Body of pancreas (tissue), 4 donors: ENCODE measurements at places on chromosomes 1 and 21. TPM values are rescaled to one million over a fixed set of nuclear protein-coding genes. Genes with fewer than 3 reads are reported as not detected.
A peak's percentile ranks its signal among the peaks of the same experiment; 100 is the strongest.

Gene OR2G6
- not detected for total RNA-seq

DNA sequence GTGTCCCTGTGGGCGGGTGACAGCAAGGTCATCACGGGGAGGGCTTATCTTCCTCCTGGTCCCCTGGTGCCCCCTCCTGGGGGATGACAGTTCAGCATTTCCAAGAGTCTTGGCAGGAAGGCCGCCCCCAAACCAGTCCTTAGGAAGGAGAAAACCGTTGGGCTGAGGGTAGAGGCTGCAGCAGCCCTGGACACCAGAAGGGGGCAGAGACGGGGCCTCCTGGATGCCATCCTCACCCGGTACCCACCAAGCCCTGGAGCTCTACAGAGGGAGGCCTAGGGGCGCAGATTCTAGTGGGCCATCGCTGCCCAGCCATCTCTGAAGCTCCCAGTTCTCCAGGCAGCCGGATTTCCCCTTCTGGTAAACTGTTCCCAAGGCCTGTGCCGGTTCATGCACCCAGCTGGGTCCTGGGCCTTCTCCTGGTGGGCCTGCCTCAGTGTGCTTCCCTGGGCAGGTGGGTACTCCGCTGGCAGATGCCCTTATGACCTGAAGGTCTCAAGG lies 14.8 kb upstream of the ZNF669 start:
- no peak for DNase-seq

DNA sequence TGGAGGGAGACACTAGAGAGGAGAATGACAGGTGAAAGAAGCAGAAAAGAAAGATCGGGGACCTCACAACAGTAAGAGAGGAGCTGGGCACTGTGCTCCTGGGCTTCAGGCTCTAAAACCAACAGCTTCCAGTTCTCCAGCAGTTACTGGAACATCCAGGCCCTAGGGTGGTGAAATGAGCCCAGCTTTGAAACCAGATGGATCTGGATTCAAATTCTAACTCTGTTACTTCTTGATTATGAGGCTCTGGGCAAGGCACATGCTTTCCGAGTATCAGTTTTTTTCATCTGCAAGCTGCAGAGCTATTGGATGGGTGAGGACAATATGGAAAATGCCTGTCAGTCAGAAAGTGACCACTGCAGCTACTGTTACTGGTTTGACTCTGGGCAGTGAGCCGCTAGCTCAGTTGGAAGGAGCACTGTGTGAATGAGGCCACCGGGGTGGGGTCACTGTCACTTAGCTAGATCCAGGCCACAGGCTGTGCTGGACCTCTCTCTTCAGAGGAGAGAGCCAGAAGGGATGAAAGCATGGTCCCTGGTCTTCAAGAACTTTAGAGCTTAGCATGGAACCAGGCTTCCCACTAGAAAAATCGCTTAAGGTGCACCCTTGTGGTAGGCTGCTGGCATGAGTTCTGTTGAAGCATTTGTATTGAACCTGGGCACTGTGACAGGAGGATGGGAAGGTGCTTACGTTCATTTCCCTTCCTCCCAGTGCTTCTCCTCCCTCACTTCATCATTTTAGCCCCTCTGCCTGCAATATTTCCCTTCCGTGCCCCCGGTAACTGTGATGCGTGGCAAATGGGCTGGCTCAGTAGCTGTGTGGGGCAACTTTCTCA lies 12.2 kb downstream of the PLEKHO1 start:
- DNase-seq = no peak

Gene RHD
- not detected for total RNA-seq

DNA sequence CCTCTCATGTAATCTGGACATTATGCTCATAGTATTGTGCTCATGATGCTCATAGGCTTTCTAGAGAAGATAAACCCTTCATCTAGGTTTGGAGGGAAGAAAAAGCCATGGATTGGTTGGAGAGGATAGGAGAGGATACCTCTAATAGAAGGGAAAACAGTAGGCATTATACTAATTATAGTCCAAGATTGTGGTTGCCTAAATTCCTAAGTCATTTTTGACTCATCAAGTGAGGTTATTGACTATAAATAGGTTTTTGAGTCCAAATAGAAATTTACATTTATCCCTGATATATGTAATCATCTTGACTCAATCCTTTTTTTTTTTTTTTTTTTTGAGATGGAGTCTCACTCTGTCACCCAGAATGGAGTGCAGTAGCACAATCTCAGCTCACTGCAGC lies 5.0 kb downstream of the SYT11 start:
- DNase-seq = no peak

Gene KRTAP10-9
- total RNA-seq = not detected

Gene CDK18
- total RNA-seq = 28.7 TPM

DNA sequence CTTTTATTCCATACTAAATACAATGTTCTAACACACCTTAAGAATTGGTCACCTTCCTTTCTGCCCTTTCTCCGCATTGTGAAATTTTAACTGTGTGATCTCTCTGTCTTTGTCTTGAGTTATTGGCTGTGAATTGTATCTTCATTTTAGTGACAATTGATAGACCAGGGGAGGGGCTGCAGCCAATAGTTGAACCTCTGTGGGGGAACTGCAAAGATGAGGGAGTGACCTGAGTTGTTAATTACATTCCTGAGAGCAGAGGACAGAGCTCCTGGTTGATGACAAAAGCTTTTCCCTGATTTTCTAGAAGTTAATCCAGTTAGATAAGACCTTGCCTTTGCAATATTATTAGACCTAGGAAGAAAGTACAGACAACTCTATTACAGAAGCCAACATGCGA lies 1535.7 kb downstream of the BRINP3 start:
- no peak for DNase-seq

DNA sequence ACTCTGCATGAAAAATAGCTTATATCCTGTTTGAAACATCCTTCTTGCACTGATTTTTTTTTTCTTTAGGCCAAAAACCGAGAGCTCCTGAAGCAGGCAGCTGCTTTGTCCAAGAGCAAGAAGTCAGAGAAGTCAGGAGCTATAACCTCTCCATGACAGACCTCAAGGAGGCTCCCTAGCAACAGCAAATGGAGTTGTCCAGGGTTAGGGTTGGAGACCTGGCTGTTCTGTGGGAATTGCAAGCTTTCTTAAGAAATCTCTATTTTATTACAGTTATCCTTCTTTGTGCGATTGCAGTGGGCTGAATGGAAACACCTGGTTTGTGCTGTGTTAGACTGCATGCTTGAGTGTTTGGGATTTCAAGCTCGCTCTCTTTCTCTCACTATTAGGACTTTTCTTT lies 12.6 kb upstream of the STX12 start:
- no peak for DNase-seq

Gene LCE3A
- not detected for total RNA-seq

Gene RFX5
- 8.3 TPM for total RNA-seq

Gene CFHR4
- total RNA-seq = not detected

DNA sequence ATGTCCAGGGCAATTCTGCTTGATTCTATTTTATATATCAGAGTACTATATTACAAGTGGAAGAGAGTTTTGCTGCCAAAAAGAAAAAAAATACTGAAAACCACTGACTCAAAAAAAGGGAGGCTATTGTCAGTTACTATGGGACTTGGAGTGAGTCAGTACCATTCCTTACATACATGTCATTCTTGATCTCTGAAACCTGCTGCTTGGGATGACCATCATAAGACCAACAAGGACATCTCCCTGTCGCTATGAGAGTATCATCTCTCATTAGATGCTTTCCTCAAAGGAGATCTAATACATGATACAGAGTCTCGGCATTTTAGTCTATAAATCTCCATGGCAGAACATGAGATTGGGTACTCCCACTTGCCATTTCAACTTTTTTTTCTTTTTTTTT lies 11.8 kb upstream of the INPP5B start:
- no peak for DNase-seq

Gene A3GALT2
- not detected for total RNA-seq

Gene ADAMTS4
- 6.7 TPM for total RNA-seq

Gene TMEM63A
- 217 TPM for total RNA-seq

- no peak for DNase-seq
Observed at GRCh38 chr1:117026361-117026760, 24.8 kb downstream of the CD101 start.

- DNase-seq = peak; percentile 18
Observed at GRCh38 chr1:37177230-37177864, 143.0 kb upstream of the GRIK3 start.

- DNase-seq = peak; percentile 54
Observed at GRCh38 chr1:27605796-27606707, 2.1 kb upstream of the AHDC1 start.

DNA sequence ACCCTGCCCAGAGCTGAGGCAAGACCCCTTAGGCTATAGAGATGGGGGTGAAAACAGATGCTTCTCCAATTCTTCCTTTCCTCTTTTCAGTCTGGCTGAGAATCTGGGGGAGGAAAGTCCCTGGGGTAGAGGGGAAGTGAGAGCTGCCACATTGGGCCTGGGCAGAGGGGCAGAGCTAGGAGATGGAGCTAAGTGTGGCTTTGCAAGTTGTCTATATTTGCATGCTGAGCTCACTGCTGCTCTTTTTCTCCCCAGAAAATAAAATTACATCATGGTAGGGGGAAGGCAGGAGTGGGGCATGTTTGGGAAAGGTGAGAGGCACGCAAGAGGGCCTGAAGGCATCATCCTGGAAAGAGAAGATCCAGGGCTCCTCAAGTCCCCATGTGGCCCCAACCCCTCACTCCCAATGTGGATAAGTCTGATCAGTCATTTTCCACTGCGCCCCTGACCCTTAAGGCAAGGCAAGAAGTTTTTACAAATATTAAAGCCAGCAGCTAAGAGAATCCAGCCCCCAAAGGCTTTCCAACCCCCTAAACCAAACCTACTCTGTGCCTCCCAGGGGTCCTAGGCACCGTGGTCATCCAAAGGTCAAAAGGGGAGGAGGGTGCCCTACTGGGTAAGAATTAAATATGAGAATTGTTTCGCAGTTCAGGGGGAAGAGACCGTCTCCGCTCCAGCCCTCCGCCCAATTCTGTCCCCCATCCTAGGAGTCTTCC lies 500 bp upstream of the PEA15 start:
- DNase-seq = no peak

- no peak for DNase-seq
Observed at GRCh38 chr21:32044205-32045180, 171.7 kb downstream of the HUNK start.

Gene MMP23B
- total RNA-seq = 1.8 TPM

DNA sequence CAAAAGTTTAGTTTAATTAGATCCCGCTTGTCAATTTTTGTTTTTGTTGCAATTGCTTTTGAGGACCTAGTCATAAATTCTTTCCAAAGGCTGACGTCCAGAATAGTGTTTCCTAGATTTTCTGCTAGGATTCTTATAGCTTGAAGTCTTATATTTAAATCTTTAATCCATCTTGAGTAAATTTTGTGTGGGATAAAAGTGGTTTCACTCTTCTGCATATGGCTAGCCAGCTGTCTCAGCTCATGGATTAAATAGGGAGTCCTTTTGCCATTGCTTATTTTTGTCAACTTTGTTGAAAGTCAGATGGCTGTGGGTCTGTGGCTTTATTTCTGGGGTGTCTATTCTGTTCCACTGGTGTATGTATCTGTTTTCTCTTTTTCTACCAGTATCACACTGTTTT lies 801.3 kb upstream of the ADGRL4 start:
- DNase-seq = no peak

Gene PGLYRP3
- not detected for total RNA-seq

Gene DYNLT4
- 2.9 TPM for total RNA-seq

Gene TMEM59
- total RNA-seq = 89.5 TPM

DNA sequence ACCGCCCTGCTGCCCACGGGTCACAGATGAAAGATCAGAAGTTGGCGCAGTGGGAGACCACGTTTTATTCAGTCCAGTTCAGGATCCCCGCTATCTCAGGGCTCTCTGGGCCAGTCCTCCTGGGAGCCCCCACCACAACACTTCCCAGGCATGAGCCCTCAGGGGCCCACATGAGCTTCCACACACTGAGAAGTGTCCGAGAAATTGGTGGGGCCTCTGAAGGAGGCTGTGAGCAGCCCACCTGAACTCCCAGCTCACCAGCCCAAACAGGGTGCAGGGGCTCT lies 12.1 kb downstream of the TRIM46 start:
- DNase-seq = no peak

Gene TOMM20
- 54.7 TPM for total RNA-seq

GRCh38 chr1:67945733-67946374 lies 104.6 kb downstream of the DIRAS3 start:
- no peak for DNase-seq

Gene OR14K1
- 1.3 TPM for total RNA-seq

DNA sequence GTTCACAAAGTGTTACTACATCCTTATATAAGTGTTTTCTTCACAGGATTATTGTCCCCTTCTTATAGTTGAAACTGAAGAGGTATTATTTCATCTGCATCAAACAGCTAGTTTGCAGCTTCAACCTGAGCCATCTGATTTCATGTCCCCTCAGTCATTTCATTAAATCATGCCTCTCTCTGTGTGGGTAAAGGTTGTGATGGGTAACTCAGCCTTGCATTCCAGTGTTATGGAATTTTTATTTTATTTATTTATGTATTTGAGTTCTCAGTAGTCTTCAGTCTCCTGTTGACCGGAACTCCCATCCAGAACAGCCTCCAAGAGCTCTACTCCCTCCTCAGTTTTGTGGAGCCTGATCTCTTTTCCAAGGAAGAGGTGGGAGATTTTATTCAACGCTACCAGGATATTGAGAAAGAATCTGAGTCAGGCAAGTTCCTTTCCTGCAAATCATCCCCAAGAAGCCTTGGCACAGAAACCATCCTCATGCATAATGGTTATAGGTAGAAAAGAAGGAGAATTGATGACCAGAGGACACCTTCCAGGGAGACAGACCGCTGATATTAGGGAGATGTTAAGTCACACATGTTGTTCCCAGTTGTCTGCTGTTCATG lies 21.8 kb downstream of the CHD1L start:
- no peak for DNase-seq

- DNase-seq = no peak
Observed at GRCh38 chr1:67705735-67706453, 20.9 kb downstream of the GADD45A start.

Gene DVL1
- 58.1 TPM for total RNA-seq
